ENCODE measurements at places on chromosomes 1 and 21.

DNA sequence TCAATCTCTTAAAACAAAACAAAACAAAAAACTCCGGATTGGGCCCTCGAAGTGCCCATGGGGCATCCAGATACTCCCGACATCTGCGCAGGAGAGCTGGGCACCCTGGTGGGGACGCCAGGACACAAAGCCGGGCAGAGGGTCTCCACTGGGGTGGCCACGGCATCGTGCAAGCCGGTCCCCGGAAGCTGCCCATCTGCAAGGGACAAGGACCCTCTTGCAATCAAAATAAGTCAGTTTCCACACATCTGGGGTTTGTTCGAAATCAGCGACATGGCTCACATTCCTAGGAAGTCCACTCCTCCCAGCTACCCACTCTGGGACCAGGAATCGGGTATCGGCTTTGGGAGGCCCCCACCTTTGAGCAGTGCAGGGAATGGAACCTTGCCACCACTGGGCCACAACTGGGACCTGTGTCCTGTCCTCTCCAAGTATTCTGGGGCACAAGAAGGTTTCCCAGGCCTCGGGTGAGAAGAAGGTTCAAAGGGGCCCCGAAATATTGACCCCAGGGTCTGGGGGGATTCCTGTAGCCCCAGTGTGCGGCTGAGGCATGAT is 4.6 kb upstream of the PRDM16 start:
- DNase-seq = no peak

DNA sequence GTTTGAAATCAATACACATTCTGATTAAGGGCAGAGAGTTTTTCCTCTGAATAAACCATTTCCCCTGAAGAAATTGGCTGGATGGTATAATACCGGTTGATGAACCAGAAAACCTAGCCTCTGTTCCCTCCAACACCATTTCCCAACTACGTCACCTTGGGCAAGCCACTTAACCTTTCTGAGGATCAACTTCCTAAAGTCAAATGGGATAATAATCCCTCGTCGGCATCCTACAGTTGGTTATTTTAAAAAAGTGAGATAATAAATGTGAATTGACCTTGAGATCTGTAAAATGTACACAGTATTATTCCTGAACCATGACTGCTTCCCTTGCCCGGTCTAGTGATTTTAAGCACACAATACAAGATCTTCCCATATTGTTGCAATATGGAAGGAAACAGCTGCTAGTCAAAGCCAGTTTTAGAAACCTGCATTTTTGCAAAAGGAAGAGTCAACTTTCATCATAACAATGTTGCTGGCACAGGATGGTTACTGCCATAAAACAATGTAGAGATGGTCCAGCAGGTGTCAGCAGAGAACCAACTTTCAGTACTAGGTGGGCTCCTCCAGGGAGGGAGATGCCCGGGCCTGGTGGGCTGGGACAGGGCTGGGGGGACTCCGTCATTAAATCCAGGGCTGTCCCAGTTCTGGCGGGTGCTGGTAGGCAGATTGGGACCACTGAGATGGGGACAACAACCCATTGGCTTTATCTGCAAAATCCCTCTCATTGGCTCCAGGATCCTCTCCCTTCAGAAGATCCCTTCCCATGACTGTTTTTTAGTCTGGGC is 5.2 kb upstream of the HLX start:
- no peak for DNase-seq

DNA sequence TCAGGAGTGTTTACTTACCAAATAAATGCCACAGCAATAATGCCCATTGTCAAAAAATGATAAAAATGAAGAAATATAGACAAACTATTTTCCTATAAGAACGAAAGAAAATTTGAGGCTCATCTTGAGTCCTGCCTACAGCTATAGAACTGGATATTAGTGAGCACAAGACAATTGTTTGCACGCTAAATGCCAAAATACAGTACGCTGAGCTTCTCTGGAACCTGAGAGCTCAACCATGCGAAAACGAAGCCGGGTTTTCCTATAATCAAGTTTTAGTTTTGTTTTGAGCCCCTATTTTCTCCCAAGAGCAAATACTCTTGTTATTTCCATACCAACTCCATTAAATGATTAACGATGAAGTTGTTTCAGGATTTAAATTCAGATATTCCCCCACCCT is 42.0 kb upstream of the CCSAP start:
- no peak for DNase-seq

GRCh38 chr1:147283011-147283410 is 40.5 kb downstream of the CHD1L start:
- DNase-seq = no peak

DNA sequence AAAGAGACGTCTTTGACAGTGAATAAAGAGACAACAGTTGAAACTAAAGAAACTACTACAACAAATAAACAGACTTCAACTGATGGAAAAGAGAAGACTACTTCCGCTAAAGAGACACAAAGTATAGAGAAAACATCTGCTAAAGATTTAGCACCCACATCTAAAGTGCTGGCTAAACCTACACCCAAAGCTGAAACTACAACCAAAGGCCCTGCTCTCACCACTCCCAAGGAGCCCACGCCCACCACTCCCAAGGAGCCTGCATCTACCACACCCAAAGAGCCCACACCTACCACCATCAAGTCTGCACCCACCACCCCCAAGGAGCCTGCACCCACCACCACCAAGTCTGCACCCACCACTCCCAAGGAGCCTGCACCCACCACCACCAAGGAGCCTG is 68.5 kb downstream of the TPR start:
- no peak for DNase-seq

DNA sequence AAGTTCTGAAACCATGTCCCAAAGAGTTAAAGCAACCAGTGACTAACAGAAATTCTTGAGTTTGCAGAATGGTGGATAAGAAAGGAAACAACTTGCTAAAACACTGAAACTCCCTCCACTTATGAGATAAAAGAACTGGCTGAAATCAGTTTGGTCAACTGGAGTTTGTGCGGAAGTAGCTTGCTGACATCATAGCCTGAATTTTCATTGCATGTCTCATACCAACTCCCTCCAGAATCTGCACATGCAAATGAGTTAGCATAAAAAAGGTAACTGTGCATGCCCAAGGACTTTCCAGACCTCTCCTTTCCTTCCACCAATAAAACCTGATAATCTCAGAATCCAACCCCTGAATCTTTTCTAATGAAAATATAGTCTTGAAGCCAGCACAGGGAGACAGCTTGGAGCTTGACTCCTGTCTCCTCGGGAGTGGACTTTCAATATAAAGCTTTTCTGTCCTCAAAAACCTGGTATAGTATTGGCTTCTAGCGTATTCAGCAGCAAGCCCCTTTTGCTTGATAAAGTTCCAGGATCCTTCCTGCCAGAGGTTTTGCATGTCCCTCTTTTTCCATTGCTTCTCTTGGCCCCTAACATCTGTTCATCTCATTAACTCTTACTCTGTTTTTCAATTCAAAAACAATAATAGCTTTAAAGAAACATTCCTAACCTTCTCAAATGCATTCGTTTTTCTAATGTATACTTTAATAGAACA is 785.8 kb upstream of the ADGRL4 start:
- no peak for DNase-seq

DNA sequence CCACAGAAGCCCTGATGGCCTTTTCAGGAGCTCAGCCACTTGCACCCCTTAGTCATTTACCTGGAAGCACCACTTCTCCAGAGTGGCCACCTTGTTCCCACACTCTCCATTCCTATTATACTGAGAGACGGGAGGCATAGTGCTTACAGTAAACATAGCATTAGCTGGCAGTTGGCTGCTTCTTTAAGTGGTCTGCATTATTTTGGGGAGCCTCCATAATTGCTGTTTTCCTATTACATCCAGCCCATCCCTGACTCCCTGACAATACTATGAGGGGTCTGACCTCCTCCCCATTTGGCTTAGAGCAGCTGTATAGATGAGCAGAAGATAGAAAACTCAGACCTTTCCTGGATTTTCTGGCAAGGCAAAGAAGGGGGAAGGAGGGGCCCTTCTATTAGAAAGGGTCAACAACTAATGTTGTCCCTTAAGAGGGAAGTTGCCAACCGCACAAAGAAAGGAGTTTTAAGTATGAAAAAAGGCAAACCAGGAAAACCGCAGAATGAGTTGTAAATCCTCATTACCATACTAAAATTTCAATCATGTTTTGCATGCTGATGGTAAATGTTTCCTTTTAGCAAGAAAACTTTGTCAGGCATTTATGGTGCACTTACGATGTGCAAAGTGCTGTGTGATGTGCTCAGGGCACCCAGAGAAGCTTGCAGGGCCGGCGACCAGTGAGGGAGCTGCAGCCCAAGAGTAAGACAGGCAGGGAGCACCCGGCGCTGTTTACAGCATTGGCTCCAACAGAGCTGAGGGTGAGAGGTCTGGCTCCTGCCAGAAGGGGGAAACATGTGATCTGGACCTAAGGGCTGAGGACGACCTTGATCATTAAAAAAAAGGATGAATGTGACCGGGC is 167.3 kb downstream of the ZZZ3 start:
- DNase-seq = peak; percentile 26

GRCh38 chr1:110112656-110113055 is 413 bp downstream of the UBL4B start:
- no peak for DNase-seq

- DNase-seq = no peak
These were observed 63.2 kb downstream of the DIRAS3 start for GRCh38 chr1:67987046-67987799.

DNA sequence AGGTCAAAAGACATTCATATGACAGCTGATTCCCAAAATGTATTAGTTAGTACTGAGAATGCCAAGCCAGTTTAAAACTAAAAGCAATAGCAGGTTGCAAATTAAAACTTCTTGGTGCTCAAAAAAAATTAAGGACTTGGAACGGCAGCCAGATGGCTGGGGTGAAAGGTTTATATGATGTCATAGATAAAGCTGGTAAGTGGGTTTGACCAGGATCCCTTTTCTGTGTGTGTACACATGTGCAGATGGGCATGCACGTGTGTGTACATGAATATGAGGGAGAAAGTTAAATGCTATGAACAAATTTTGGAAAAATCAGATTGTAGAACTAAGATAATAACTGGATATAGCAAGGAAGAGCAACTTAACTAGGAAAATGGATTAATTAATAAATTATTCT is 39.1 kb upstream of the DPH5 start:
- DNase-seq = no peak

- peak; percentile 98 for DNase-seq
These were observed at the start of gene LRRC71 for GRCh38 chr1:156920233-156921052. Gene LRRC71, plus strand, starts transcription at chr1:156920632. Its CDS starts 172 bp downstream, at chr1:156920804.

- DNase-seq = no peak
These were observed 25.3 kb upstream of the SIPA1L2 start for GRCh38 chr1:232655028-232655745.

DNA sequence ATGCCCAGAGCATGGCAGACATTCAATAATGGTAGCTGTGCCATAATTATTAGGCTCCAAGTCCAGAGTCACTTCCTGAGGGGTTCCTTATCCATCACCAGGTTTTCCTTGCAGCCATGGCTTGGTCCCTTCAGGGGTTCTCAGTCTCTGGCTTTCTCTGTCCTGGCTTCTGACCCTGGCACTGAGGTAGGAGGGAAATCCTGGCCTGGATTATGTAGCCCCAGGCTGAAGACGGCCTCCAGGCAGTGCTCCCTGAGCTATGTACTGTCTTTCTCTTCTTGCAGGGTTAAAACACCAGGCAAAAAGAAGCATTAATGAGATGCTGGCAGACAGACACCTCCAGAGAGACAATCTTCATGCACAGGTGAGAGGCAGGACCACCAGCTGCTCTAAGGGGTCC is 9.5 kb upstream of the PADI3 start:
- peak; percentile 79 for DNase-seq

DNA sequence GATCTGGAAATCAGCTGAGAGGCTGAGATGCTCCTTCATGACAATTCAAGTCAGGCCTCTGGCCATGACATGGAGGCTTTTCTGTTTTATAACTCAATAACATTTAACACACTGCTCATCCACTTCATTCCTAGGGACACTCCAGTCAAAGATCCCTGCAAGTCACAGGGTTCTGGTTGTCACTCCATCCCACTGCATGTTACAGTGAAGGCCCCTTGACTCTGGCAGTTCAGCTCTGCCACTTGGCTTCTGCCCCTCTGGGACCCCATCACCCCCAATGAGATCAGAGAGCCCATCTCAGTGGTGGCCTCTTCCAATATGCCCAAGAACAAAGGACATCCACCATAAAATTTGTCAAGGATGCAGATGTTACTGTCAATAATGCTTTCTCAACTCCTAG is 10.0 kb upstream of the FAM110D start:
- no peak for DNase-seq

DNA sequence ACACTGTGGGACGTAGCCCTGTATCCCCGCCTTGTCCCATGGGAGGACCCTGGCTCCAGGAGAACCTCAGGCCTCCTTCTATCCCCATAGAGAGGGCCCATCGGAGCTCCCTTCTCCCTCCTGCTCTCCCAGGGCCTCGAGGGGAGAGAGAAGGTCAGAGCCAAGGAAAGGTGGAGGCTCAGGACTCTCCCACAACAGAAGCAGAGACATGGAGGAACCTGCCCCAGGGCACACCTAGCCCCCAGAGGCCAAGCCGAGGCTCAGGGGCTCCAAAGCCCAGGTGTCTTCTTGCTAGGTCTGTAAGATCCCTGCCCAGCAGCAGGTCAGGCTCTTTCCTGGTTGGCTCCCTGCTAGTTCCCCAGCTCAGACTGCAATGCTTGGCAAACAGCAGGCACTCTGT is 34.4 kb upstream of the ARF1 start:
- no peak for DNase-seq

GRCh38 chr1:216640100-216640499 is 83.1 kb downstream of the ESRRG start:
- no peak for DNase-seq

- no peak for DNase-seq
These were observed 93.1 kb upstream of the HAO2 start for GRCh38 chr1:119275145-119276134.

- no peak for DNase-seq
These were observed 41.7 kb downstream of the PKNOX1 start for GRCh38 chr21:43015906-43016540.

DNA sequence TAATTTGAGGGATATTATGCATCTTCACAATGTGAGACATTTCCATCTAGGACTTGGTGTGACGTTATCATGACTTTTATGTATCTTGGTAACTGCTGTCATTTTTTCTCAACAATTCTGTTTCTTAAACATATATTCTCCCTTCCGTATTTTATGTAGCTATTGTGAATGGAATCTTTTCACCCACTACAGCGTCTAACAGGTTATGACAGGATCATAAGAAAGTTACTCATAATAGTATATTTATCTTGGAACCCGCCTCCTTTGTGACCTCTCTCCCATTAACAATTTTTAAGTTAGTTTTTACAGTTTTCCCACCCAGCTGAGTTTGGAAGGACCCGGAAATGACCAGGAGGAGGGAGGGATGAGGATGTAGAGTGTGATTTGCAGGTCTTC is 6.8 kb upstream of the DMRTA2 start:
- no peak for DNase-seq

GRCh38 chr1:31750858-31751510 is 13.2 kb downstream of the ADGRB2 start:
- DNase-seq = no peak

Data from 8988T (cell line).